Thoracic aorta (tissue), 2 donors: ENCODE measurements at places on chromosomes 7 and 10.

DNA sequence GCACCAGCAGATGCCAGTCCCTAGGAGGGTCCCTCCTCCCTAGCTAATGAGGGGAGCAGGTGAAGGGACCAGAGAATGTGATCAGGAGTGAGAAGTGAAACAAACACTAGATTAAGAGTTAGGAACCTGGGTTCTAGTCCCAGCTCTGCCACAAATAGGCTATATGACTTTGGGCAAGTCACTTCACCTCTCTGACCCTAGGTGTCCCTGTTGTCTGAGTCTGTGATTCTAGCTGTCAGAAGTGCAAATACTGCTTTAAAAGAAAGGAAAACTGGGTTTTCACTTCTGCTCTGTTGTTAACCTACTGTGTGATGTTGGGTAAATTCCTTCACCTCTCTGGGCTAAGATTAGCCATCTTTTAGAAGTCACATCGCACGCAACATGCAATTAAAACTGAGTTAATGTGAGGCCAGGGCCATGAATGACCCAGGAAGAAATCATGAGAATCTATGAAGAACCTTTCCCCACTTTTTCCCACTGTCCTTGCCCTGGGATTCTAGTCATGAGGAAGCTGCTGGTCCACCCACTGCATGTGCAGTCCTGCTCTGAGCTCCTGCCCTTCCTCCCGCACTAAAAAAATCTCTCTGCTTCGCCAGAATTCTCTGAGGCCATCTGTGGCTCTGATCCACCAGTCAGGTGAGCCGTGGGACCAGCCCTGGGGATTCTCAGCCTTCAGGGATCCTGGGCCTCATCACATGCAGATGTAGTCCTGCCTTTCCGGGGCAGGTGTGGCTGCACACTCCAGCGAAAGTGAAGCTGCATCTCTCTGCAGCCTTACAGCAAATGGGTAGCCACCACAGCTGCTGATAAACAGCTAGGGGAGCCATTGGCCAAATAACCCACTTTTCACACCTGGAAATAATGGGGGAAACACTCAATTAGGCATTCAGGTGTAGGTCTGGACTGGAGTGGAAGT, 181.7 kb downstream of the PLXNA4 start:
- no peak for DNase-seq

GRCh38 chr10:121435099-121435875, 163.0 kb downstream of the FGFR2 start:
- DNase-seq = no peak

DNA sequence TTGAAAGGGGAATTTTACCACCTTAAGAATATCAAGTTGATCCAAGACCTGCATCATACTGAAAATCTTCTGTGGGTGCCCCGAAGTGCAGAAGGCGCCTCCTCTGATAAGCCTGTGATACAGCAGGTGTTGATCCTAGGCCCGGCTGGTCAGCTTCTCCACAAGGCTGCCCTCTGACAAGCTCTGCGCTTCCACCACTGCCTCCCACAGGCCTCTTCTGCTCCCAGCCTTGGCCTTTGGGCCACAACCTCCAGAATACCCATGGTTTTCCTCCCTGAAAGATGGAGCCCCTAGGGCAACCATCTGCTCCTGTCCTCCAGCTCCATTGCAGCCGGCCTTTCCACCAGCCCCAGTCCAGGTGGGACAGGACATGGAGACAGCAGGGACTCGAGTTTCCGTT, 5.6 kb upstream of the OGDHL start:
- no peak for DNase-seq

DNA sequence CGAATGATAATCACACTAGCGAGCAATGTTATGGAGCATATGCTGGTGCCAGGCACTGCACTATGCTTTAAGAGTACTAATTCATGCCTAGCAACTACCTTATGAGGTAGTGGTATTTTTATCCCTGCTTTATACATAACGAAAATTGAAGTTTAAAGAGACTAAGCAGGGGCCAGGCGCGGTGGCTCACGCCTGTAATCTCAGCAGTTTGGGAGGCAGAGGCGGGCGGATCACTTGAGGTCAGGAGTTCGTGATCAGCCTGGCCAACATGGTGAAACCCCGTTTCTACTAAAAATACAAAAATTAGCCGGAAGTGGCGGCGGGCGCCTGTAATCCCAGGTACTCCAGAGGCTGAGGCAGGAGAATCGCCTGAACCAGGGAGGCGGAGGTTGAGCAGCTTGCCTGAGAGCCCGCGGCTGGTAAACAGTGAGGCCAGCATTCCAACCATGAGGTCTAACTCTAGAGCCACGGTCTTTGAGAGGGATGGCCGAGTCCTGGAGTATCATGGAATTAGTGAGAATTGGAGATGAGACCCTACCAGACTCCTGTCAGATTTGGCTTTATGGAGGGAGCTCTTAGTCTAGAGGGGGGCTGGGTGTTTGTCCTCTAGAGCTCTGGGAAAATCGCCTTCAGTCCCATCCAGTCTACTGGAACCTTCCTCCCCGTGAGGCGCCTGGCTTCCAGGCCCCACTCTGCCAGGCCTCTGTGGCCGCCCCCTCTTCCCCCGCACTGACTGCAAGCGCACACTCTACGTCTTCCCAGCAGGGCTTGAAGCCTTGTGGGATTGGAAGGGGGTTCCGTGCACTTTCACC, 11.6 kb downstream of the TLX1 start:
- DNase-seq = no peak

DNA sequence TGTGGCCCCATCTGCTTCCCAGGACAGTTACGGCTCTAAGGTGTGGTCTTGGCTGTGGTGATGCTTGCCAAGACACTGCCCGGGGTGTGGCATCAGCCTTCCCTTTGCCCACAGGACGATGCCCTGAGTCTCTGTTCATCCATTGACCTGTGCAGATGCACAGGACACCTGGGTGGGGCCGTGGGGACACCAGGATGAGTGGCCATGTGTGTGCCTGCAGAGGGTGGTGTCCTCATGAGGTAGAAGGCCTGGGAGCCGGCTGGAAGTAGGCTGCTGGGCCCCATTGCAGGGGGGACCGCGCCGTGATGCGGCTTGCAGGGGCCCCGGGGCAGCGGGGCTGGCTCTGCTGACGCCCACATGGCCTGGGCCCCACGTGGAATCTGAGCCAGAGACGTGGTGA, 22.4 kb upstream of the PWWP2B start:
- DNase-seq = no peak

DNA sequence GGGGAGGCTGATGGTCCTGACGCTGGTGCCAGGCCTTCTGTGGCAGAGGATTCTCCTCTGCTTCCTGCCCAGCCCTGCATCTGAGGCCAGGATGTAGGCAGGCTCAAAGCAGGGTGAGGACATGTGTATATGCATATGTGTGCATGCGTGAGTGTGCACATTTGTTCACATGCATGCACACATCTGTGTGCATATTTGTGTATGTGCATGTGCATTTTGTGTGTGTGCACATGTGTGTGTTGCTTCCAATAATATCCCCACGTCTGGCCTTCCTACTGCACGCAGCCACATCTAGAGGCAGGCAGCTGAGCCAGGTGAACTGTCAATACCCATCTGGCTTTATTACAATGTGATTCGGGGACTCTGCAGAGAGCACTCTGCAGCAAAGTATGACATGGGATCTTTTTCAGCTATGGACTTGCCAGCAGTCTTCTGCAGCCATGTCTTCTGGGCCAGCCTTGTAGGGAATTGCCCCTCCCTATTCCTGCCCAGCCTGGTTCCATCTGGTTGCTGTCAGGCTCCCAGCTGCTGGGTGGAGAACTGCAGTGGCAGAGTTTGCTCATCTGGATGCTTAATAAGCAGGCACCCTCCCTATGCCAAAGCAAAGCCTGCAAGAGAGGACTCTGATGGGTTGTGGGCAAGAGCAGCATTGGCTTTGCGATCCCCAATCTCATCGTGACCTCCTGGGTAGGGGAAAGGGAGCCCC, 140.7 kb downstream of the PFKFB3 start:
- DNase-seq = no peak

DNA sequence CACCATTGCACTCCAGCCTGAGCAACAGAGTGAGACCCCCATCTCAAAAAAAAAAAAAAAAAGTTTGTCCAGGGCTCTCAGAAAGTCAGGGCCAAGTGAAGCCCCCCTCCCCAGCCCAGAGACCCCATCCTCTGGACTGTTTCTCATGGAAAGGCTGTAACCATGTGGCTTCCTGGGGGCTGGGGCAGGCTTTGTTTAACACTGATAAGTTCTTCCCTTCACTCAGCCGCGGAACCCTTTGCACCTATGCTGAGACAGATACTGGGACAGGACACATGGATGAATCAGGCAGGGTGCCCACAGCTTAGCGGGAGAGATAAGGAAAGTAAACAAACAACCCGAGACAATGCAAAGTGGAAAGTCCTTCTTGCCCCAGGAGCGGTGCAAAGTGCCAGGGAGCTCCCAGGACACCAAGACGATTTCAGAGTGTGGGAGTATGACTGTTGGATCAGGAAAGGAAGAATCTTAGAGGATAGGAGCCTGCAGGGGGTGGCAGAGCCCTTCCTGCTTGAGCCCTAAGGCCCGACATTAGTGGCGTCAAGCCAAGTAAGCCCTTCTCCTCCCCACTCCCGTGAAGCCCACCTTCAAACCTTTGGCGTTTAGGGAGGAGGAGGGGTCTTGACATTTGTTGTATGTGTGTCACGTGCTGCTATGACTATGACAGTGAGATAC, 11.6 kb downstream of the MLXIPL start:
- no peak for DNase-seq

DNA sequence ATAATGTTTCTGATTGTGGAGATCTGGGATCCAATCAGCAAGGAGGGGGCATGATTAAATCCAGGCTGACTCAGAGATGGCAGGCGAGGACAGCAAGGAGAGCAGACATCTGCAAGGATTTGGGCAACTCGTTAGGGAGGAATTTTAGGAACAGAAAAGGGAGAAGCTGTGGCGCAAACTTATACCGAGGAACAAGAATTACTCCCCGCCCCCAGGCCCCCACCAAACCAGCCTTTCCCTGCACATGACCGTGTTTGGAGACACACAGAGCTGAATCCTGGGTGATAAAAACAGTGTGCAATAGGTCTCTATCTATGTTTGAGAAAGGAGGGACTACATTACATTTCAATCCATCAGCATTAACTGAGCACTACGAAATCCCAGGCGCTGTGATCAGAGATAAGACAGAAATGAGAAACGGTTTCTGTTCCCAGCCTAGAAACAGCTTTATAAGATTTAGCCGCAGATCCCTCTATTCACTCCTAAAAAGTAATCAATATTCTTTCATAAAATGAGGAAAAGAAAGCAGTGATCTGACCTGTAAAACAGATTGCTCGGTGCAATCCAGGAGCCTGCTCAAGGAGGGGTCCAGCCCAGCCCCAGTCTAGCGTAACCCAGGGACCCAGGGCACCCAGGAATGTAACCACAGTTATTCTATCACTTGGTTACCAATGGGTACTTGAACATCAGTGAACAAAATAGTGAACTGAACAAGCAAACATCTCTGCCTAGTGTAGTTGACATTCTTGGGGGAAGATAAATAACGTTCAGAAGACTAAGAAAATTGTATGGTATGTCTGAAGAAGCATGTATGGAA, 37.2 kb upstream of the RAPGEF5 start:
- DNase-seq = no peak

GRCh38 chr7:112205343-112206237, 609 bp downstream of the DOCK4 start:
- no peak for DNase-seq

DNA sequence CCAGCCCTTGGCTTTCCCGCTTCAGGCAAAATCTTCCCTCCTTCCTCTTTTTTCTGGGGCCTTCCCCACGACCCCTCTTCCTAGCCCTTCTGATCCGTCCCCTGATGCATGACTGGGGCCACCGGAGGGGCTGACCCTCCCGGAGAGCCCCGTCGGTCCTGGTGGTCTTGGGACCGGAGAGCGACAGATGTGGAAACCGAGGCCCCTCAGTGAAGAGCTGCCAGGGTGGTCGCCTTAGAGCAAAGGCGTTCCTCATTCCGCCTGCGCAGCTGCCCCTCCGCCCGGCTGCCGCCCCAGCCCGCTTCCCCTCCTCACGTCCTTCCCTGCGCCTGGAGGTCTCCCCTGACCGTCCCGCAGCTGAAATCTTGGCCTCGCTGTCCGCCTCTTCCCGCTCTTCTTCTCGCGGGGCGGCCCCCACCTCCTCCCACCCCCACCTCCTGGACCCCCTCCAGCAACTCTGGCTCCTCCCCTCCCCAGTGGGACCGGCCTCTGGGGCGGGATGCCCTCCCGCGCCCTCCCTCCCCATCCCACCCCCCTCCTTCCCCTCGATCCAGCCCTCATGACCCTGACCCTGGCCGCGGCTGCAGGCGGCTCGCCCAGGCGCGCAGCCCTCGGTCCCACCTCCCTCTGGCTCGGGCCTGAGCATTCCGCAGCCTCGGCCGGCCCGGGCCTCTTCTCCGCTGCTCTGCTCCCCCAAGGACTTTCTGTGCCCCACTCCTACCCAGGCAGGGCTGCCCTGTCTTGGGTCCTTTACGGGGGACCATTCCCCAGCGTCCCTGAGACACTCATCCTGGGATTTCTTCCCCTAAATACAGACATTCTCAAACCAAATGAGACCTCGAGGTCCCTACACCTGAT, at the start of gene RARRES2:
RARRES2 (minus strand) TSS at position 367 of the 858 bp plus-strand sequence. CDS start 1,020 bp downstream, outside the sequence.
- DNase-seq = no peak

- DNase-seq = no peak
Measured at GRCh38 chr7:20408467-20408826, 77.7 kb downstream of the ITGB8 start.

DNA sequence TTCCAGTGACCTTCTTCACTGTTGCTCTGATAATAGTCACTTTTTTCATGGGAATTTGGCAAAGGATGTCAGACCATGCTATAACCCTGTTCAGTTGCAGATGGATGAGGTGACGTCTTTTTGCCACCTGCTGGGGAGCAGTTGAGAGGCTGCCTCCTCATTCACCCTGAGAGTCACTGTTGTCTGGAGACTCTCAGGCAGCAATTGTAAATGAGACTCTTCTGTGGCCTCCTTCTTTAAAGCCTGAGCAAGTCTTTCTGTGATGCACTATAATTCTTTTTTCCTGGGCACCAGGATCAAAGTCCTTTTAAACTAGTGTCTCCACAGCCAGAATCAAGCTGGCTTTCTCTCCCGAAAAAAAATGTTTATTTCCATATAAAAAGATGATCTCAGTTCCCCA, 345.1 kb downstream of the ARL4A start:
- DNase-seq = no peak

DNA sequence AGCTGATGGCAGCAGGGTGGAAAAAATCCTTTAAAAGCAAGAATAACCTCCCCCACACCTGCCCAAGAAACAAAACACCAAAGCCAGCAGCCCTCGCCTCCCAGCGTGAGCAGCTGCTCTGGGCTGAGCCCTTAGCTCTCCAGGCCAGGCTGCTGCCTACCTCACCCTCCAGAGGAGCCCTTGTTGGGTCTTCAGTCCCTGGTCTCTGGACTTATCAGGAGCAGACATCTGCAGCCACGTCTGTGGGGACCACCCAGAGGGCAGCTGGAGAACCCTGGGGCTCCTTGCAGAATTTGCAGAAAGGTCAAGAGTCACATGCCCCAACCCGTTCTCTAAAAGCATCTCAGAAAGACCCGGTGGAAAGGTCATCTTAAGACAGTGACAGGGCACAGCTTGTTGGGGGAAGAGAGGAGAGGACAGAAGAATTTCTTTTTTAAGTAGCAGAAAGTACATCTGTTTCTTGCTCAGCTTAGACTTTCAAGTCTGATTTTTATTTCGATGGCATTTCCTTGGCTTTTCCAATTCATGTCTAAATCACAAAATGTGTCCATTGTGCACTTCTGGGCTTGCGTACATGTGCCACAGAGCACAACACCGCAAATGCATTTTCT, 425.7 kb upstream of the NFE2L3 start:
- DNase-seq = no peak
